IMR-90 (cell line): ENCODE measurements at places on chromosomes 13 and 19. TPM values are rescaled to one million over a fixed set of nuclear protein-coding genes. Genes with fewer than 3 reads are reported as not detected.
A peak's percentile ranks its signal among the peaks of the same experiment; 100 is the strongest.

FPR3 gene
- not detected in 2 replicates for total RNA-seq

GRCh38 chr19:1577929-1578618 lies 9.9 kb upstream of the MEX3D start:
- H3K27ac ChIP-seq = no peak overlapping the region
- H3K27me3 ChIP-seq = no peaks in the 10 kb centered on the region
- H3K4me3 ChIP-seq = no peak overlapping the region
- H3K36me3 ChIP-seq = peaks cover 47% of the 10 kb centered on the region

ZFR2 gene
- total RNA-seq = 0.28 TPM in 1 of 2 replicates, not detected in the other

GRCh38 chr19:46839752-46840497 lies 10.7 kb downstream of the AP2S1 start:
- H3K4me3 ChIP-seq = no peak overlapping the region
- H3K36me3 ChIP-seq = peaks cover 40% of the 10 kb centered on the region
- H3K27ac ChIP-seq = peak overlapping the region; percentile 56; the same call in 1 of the 2 replicates
- H3K27me3 ChIP-seq = no peaks in the 10 kb centered on the region

ADPRHL1 gene
- 0.28 and 0.36 TPM in 2 replicates for total RNA-seq

DNA sequence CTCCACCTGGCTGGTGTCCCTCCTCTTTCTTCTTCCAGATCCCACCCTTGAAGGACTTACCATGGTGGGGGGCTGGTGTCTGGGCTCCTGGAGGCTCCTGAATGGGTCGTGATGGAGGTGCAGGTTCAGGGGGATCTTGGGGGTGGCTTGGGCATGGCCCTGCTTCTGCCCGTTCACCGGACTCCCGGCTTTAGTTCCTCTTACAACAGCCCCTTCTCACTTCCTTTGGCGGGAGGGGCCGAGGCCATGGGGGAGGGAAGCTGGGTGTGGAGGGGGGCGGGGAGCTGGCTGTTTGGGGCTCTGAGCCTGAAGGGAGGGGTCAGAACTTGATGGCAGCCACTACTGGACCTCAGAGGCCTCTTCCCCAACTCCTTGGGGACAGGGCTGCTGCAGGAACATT lies at the start of gene MYO1F:
Gene MYO1F (minus strand): TSS at position 196 of the 400 bp plus-strand sequence. CDS start 133 bp downstream, at position 63.
- H3K4me1 ChIP-seq = peaks cover 5% of the 10 kb centered on the region; the same call in 1 of the 2 replicates
- H3K36me3 ChIP-seq = no peaks in the 10 kb centered on the region
- no peak for DNase-seq
- no peaks in the 10 kb centered on the region for H3K27me3 ChIP-seq

ZNF546 gene
- total RNA-seq = 5.8 and 6.5 TPM in 2 replicates
